NCI-H1930 (cell line): ENCODE measurements at places on chromosomes 1 and 21.
A peak's percentile ranks its signal among the peaks of the same experiment; 100 is the strongest.

DNA sequence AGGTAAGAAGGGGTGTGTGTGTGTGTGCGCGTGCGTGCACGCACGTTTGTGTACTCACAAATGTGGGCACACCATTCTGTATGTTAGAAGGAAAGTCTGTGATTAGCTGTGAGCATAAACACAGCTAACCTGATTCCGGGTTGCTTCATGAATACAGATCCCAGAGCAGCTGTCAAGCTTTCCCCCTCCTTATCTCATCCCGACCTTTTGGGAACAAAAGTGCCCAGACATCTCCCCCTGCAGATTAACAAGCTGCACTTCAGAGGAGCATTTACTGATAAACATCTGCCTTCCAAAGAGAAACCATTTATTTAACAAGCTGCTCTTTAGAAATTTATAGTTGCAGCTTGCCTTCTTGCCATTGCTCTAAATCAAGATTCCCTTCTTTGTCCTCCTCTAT, 97.0 kb downstream of the MT1HL1 start:
- DNase-seq = no peak

DNA sequence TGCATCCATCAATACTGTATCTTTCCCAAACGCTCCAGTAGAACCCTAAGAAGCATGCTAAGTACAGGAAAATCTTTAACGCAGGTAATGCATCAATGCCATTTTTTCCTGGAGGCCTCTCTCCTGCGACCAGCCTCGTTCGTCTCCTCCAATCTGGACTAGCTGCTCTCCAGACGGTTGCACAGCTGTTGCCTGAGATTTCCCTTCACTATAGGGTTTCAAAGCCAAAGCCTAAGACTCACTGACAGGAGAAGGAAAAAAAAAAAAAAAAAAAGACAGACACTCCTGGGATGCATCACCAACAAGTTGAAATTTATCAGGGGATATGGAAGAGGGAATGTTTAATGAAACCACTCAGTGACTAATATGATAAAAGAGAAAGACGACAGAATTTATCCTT, 93.0 kb downstream of the APP start:
- no peak for DNase-seq

DNA sequence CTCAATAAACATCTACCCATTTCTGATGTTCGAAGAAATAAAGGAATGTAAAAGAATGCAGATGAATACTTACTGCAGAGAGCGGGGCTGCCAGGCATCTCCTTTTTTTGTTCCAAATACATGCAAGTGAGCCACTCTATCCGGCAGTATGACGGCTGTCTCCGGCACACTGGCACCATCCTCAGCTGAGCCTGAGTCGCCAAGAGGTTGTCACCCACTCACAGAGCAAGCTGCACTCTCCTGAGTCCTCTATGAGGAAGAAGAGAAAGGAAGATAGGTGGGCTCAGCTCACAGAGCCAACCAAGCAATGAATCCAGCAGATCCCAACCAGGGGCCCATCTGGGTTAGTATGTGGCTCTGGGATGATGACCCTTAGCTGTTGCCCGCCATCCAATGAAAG, 65.3 kb downstream of the CD46 start:
- DNase-seq = no peak

DNA sequence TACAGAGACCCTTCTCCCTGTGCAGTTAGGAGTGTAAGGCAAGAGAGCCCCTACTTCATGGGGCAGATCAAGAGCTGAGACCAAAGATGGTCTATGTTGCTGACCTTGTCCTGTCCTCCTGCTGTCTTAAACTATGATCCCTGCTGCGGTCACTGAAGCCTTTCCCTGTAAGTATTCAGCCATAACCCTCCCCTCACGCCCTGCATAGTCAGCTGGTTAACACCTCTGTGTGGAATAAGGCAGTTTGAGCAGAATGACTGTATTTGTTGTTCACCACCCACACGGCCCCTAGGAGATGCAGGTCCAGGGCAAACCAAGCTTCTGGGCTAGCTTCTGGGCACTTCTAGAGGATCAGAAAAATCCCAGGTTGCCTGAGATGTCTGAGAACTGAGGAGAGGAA, 356 bp downstream of the TSPAN1 start:
- DNase-seq = no peak

- DNase-seq = no peak
Measured at GRCh38 chr1:41639332-41639936, 155.0 kb upstream of the EDN2 start.

DNA sequence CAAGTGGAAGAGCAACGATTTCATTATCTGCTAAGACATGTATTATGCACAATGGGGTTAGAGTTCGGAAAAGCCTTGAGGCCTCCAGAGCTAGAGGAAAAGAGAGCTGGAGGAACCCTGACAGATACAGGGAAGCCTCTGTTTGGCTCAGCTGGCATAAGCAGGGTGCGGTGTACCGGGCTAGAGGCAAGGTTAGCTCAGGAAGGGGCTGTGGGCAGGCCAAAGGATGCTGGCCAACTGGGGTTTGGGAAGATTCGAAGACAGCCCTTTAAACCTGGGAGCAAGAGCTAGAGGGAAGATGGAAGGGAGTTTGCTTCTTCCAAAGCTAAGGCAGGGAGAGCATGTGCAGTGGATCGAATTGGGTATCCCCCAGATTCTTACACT, 107.6 kb upstream of the TLR5 start:
- no peak for DNase-seq

DNA sequence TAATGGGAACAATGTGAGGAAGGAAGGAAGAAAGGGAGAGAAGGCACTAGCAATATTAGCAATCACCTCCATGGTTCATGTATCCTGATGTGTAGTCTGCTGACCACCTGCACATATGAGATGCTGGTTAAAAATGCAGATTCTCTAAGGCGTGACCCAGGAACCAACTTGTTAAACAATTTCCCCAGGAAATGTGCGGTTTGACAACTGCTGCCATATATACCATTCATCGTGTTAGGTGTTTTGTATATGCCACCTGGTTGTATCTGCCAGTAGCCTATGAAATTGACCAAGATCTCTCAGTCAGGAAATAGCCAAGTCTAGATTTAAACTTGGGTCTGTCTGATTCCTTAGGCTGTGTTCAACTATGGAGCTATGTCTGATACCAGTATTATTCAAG, 4.1 kb downstream of the SEMA4A start:
- DNase-seq = no peak

DNA sequence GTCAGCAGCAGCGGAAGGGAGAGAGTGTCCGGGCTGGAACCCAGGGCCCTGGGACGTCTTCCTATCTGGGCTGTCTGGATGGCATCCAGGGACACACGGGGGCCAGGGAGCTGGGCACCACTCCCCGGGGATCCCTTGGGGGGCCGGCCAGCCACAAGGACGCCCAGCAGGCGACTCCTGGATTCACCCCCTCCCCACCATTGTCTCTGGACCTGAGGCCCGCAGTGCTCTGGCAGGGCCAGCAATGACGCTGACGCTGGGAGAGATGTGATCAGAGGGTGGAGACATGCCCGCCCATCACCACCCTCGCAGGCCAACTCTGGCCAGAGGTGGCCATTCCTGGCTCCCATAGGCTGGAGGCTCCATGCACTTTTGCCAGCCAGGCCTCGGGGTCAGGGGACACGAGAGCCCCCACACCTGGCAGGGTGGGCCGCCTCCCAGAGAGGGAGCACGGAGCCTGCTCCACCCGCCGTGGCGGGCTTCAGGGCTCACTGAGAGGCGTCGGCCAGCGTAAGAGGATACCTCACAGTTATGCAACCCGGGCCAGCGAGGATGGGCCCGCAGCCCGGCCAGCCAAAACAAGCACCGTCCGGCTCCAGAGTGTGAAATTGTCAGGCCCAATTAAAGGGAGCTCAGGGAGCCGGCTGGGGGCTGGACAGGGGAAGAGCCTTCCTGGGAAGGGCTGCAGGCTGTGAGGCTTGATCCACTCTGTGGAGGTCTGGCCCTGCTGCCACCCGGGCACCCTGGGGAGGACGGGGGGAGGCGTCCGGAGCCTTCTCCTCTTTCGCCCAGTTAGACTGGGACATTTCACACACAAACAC, 10.3 kb downstream of the ACTRT2 start:
- DNase-seq = no peak

GRCh38 chr1:40014253-40014706, 26.2 kb upstream of the CAP1 start:
- no peak for DNase-seq

- no peak for DNase-seq
Measured at GRCh38 chr1:211948377-211948776, 87.0 kb downstream of the INTS7 start.

GRCh38 chr1:111592389-111593361, 26.9 kb upstream of the RAP1A start:
- DNase-seq = no peak

- peak; percentile 73 for DNase-seq
Measured at GRCh38 chr1:155272466-155273342, 600 bp downstream of the CLK2 start.

DNA sequence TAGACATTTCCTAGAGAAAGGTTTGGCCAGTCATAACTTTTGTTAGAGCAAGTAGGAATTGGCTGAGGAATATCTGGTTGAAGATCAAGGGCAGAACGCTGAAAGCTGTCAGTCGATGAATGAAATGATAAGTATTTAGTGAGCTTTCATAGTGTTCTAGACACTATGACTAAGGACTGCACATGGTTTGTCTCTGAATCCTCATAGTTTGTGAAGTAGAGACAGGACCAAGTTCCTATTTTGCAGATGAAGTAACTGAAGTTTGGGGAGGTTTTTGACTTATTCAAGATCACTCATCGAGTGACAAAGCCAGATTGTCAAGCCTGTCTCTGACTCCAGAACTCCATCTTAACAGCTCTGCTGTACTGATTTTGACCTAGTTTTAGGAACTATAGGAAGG, 4.7 kb downstream of the ELOA start:
- no peak for DNase-seq

- no peak for DNase-seq
Measured at GRCh38 chr1:117627546-117628130, 21.8 kb downstream of the TENT5C start.
